ENCODE measurements at places on chromosomes 13 and 19.

DNA sequence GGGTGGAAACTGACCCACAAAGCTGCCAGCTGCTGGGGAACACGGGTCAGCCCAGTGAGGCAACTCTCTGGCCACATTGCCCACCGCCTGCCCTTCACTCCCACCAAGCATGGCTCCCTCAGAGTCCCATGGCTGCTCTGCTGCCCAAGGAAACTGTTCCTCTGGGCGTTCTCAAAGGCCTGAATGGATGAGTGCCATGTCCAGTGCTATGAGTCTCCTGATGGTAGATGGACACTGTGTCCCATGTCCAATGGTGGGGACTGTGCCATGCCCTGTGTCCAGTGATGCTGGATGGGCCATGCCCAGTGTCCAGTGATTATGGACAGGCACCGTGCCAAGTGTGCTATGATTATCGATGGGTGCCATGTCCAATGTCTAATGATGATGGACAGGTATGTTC, 88.8 kb downstream of the ANKRD10 start:
- no peak for DNase-seq

DNA sequence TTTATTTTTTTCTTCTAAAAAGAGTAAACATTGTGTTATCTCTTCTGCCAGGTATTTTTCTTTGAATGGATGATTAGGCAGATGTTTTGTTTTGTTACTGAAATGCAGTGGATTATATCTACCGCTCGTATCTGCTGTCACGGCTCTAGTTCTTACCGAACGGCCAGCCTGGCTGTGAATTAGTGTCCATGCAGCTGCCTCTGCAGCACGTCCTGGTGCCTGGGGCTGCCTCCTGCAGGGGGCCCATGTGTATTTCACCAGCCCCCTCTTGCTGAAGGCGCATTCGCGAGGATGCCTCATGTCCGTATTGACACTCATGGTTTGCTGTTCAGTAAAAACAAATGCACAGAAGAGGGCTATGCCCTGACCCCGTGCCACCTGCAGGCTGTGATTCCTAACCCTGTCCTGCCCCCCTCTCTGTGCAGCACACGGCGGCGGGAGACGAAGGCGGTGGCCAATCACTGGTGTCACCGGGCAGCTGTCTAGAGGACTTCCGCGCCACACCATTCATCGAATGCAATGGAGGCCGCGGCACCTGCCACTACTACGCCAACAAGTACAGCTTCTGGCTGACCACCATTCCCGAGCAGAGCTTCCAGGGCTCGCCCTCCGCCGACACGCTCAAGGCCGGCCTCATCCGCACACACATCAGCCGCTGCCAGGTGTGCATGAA, 49.9 kb downstream of the RAB20 start:
- DNase-seq: no peak

DNA sequence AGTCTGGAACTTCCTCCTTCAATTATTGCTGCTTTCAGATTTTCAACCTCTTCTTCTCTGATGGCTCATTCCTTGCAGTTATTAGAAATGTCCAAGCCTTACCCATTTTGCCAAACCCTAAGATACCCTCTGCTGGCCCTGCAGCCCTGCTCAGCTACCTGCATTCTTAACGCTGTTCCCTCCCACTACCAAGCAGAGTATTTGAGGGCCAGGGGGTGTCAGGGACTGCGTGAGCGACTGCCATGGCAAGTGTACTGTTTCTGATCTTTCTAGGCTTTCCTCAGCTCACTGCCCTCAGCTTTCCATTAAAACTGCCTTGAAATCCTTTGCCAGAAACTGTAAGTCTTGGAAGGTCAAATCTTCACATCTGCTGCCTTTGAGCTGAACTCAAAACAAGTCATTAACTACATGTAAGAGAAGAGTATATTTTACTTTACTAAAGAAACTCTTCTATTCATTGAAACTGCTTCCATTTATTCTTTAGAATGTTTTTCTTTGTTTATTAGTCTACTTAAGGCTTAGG, 41.0 kb downstream of the HS6ST3 start:
- DNase-seq: no peak

GRCh38 chr13:77378662-77379061, 51.8 kb upstream of the MYCBP2 start:
- DNase-seq: no peak

GRCh38 chr19:3609779-3610719, 3.4 kb upstream of the TBXA2R start:
- peak; percentile 59 for DNase-seq
